ENCODE measurements at places on chromosomes 2 and 18. TPM values are rescaled to one million over a fixed set of nuclear protein-coding genes. Genes with fewer than 3 reads are reported as not detected.

The EDAR gene
- total RNA-seq, result 0.50 TPM

The MARCO gene
- 82.9 TPM for total RNA-seq

The FIGLA gene
- not detected for total RNA-seq

The CRACDL gene
- 0.17 TPM for total RNA-seq

The RHBDD1 gene
- total RNA-seq, result 22.6 TPM

The SMAD2 gene
- 31.3 TPM for total RNA-seq

The VWC2L gene
- total RNA-seq, result not detected

The CRYGD gene
- total RNA-seq, result not detected

The RFTN2 gene
- 1.1 TPM for total RNA-seq

GRCh38 chr2:197306696-197307040, 3.9 kb downstream of the ANKRD44 start:
- DNase-seq, result no peak

- DNase-seq, result no peak
Measured at GRCh38 chr2:190572246-190572645, 37.7 kb upstream of the NEMP2 start.

- DNase-seq, result no peak
Measured at GRCh38 chr18:45503990-45504389, 111.3 kb upstream of the SLC14A2 start.

DNA sequence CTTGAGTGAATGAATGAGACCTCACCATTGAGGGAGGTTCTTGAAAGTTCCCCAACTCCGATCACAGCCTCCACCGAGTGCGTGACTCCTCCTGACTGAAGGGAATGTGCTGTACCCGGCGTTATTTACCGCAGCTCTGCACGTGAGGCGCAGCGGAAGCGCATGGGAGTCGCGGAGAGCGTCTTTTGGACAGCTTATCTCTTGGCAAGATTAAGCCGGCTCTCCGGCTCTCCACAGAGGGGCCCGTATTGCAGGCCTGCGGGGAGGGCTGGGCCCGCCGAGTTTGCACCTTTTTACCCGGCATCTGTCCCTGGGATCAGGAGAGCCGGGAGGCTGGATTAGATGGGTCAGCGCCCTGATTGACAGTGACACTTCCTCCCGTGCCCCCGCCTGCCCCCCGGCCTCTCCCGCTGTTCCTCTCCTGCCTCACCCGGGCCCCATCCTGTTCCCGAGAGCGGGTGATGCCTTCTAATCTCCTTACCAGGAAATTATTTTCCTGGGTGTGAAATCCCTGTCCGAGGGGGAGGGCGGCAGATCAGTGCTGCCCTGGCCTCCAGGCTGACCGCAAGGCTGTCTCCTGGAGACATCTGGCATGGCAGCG, 176.3 kb downstream of the INHBB start:
- no peak for DNase-seq

- DNase-seq, result no peak
Measured at GRCh38 chr2:200367155-200367554, 60.7 kb downstream of the SPATS2L start.

DNA sequence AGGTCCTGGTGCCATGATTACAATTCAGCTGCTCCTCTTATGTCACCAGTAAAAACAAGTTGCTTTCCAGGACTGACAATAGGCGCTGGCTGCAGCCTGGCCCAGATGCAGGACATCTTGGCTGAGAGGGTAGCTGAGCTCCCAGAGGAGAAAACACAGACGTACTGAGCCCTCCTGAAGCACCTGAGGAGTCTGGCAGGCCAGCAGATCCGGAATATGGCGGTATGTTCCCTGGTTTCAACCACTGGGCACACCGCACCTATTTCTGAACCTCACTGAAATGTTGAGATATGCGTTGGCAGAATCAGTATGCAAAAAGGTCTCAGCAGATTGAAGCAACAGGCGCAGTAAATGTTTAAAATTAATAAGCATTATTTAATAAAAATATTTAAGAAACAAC, 73.1 kb upstream of the BZW1 start:
- DNase-seq, result no peak

- DNase-seq, result no peak
Measured at GRCh38 chr2:177359836-177360595, 32.6 kb upstream of the AGPS start.

DNA sequence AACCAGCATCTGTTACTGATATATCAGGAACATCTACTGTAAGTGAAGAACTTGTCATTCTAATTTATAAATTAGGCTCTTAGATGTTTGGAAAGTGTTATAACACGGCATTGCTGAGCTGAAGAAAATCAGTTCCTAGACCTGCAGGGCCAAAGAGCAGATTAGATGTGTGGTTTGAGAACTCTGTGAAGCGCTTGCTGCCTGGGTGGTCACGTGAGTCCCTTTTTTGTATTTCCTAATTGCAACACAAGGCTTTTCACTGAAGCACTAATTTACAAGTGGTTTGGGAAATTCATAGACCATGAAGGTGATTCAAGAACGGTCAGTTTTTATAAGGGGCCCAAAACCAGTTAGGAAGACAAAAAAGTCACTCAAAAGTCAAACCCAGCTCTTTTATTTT, 106.9 kb upstream of the SP3 start:
- DNase-seq, result no peak

- DNase-seq, result no peak
Measured at GRCh38 chr2:105802587-105802986, 57.9 kb downstream of the NCK2 start.

DNA sequence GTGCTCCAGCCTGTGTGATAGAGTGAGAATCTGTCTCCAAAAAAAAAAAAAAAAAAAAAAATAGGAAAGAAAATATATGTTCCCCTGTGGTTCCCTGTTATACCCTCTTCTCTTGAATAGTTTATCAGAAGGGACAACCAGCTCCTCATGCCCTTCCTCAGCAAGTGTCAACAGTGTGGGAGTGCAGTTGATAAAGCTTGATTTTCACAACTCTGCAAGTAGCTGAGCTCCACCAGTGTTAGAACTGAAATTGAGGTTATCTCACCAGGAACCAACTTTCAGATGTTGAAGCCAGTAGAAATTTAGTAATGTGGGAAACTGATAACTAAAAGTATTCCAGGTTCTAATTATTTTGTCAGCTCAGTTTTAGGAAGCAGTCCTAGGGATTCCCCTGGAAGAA, 25.1 kb downstream of the NEDD4L start:
- DNase-seq, result no peak

GRCh38 chr2:12816379-12817306, 99.9 kb downstream of the TRIB2 start:
- DNase-seq, result no peak

DNA sequence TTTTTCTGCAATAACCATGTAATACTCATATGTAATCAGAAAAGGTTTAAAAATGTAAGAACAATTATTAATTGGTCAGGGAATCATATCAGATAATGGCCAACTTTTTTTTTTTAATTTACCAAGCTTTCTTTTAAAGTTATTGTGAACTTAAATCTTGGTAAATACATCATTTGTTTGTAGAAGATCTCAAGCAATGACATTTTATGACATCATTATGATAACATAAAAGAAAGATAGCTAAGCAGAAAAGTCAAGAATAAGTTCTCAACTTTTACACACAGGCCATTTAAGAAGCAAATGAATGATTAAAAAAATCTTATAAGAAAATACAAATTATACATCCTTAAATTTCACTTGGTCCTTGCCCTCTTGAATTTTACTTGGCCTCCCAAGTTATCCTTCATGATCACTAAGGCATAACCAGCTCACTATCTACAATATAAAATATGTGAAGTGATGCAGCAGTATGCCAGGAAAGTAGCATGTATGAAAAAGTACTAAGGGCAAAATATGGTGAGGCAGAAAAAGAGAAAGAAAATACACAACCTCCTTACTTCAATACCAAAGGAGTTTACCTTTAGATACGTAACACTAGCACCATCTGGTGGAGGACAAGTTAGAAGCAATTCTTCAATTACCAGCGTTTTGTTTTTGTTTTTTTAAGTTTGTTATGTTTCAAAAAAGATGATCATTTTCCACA, 116.6 kb downstream of the SRBD1 start:
- no peak for DNase-seq

GRCh38 chr18:48851599-48851960, 99.2 kb downstream of the SMAD7 start:
- DNase-seq, result no peak

DNA sequence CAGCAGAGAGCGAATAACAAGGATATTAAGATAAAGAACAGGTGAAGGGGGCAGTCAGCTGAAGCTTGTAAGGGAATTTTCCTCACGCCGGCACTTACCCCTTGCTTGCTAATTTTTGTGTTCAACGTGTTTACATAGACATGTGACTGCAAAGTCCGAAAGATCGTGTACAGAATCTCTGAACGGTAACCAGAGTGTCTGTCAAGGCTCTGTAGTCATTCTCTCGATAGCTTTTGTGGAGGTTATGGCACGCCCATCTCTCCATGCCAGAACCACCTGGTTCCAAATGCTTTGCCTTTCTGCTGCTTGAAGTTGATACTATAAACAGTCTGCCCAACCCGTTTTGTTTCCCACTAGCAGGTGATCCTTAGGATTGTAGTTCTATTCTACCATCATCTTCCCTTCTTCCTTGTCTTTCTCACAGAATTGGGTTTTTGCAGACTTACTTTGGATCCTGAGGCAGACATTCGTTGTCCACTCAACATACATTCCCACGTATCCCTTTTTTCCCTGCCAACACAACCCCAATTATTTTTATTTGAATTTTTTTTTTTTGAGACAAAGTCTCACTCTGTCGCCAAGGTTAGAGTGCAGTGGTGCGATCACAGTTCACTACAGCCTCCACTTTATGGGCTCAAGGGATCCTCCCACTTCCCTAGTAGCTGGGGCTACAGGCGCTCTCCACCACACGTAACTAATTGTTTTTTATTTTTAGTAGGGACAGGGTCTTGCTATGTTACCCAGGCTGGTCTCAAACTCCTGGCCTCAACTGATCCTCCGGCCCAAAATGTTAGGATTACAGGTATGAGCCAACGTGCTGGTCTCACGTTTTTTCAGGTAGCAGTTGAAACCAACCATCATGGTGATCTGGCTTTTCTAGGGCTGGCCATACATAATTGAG, 1.3 kb upstream of the USP34 start:
- DNase-seq, result no peak
